Esophagus squamous epithelium (tissue), 5 donors: ENCODE measurements at places on chromosomes 13 and 19.

GRCh38 chr19:14305706-14306105, 75.5 kb upstream of the ADGRE5 start:
- DNase-seq: no peak

DNA sequence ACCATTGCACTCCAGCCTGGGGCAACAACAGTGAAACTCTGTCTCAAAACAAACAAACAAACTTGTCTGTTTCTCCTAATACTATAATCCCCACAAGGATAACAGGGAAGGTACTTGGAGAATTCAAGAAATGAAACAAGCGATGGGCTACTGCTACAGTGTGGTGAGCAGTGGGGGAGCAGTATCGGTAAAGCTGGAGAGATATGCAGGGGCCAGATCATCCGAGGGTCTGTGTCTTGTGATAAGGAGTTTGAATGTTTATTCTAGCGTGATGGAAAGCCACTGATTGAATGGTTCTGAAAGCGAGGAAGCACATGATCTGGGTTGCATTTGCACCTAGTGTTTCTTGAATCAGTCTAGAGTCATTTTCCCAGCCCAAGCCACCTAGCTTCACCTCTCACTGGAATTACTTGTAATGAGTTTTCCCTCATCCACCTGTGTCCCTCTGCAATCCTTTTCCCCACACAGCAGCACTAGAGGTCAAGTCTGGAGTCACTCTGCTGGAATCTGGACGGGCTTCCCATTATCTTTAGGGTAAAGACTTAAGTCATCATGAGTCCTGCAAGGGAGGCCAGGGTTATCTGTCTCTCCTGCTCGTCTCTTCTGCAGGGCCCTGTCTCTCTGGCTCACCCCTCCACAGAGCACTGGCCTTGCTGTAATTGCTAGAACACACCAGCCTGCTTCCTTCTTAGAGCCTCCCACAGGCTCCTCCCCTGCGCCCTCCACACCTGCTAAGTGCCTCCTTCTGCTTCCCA, 162.3 kb downstream of the KLF5 start:
- DNase-seq: no peak

GRCh38 chr19:47848823-47849473, 10.1 kb upstream of the TPRX2 start:
- DNase-seq: no peak

DNA sequence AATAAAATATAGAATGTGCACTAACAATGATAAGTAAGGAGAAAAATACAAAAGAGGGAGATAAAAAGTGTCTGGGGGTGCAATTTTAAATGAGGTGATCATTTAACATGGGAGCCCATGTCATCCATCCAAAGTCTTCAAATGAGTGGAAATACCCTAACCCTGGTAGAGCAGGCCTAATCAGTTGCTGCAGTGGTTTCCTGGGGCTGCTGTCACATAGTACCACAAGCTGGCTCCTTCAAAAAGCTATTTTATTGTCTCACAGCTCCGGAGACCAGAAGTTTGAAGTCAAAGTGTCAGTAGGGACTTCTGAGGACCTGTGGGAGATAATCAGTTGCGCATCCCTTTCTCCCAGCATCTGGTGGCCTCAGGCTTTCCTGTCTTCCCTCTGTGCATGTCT, 717.9 kb downstream of the DIAPH3 start:
- no peak for DNase-seq

DNA sequence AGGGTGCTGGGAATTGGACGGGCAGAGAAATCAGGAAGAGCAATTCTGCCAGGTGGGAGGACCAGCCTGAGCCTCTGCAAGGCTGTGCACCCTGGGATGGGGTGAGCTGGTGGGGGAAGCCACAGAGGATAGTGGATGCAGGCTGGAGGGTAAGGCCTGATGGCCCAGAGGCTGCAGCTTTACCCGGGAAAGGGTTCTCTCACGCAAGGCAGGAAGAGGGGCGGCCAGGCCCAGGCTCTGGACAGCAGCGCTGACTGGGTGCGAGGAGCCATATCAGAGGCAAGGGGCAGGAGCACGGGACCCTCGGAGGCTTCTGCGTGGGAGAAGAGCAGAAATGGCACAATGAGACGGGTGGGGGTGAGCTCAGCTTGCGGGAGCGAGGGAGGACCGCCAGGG, 104.6 kb downstream of the SOX1 start:
- no peak for DNase-seq

- DNase-seq: no peak
These were observed 159.3 kb downstream of the ITGBL1 start for GRCh38 chr13:101611491-101612475.

GRCh38 chr13:94419304-94419924, 60.1 kb downstream of the DCT start:
- DNase-seq: no peak

DNA sequence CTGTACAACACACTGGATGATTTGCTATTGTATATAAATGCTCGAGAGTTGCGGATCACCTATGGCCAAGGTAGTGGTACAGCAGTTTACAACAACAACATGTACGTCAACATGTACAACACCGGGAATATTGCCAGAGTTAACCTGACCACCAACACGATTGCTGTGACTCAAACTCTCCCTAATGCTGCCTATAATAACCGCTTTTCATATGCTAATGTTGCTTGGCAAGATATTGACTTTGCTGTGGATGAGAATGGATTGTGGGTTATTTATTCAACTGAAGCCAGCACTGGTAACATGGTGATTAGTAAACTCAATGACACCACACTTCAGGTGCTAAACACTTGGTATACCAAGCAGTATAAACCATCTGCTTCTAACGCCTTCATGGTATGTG, 21.5 kb downstream of the OLFM4 start:
- DNase-seq: no peak

GRCh38 chr13:96161141-96161540, 71.2 kb downstream of the HS6ST3 start:
- no peak for DNase-seq

GRCh38 chr19:47414469-47414868, 4.9 kb downstream of the MEIS3 start:
- DNase-seq: no peak

GRCh38 chr13:50116430-50116973, 101.3 kb downstream of the KCNRG start:
- no peak for DNase-seq

DNA sequence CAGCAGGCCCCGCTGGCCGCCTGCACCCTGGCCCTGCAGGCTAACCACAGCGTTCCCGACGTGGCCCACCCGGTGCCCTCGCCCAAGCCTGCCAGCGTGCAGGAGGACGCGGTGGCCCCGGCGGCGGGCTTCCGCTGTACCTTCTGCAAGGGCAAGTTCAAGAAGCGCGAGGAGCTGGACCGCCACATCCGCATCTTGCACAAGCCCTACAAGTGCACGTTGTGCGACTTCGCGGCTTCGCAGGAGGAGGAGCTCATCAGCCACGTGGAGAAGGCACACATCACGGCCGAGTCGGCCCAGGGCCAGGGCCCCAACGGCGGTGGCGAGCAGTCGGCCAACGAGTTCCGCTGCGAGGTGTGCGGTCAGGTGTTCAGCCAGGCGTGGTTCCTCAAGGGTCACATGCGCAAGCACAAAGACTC, 72.1 kb downstream of the ZNF536 start:
- DNase-seq: no peak

DNA sequence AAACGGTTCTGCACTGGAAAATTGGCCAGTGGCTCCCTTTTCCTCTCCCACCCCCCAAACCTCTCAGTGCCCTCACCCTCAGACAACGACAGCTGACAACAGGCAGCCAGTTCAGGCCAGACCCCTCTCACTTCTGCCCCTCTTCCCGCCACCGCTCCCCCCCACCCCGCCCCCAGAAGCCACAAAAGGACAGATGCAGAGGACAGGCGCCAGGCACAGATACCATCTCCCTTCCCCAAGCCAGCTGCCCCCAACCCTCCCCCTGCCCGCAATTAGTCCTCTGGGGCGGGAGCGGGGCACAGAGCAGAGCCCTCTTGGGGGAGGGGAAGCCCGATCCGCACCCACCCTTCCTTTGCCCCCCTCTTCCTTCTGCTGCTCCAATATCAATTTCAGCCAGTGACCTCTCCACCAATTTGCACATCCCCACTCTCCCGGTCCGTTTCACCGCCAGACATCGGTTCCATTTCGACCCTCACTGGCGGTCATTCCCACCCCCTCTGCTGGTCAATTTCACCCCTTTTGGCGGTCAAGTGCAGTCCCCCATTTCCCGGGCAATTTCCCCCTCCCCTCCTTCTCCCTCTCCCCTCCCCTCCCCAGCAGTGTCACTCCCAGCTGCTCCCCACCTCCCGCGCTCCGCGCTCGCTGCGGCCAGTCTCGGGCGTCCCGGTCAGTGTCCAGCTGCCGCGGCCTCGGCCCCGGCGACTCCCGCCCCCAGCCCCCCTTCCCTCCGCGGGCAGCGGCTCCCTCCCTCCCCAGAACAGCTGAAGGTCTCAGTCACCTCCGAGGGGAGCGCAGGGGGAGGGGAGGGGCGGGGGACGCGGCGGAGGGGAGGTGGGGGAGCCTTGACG, at the start of gene SHD:
Gene SHD (plus strand): TSS at position 848 of the 848 bp plus-strand sequence. CDS start 798 bp downstream, outside the sequence.
- DNase-seq: no peak

DNA sequence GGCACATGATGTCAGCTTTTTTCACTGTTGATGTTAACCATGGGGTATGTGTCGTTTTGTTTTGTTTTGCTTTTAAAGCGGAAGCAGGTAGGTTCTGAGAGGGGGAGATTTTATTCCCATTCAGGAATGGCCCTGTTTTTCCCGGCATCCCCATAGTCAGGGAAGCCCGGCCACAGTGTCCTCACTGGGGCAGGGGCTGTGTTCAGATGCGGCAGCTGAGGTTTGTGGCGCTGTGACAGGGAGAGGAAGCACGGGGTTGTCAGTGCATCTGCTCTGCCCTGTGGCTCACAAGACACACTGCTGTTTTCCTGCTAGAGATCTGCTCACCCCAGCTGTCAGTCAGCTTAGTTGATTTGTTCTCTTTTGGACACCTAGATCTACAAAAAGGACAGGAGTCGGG, 27.6 kb downstream of the ANKRD27 start:
- DNase-seq: no peak
